ENCODE measurements at places on chromosomes 1 and 21.

GRCh38 chr1:156475568-156476500 lies 24.7 kb downstream of the MEF2D start:
- no peak for DNase-seq

DNA sequence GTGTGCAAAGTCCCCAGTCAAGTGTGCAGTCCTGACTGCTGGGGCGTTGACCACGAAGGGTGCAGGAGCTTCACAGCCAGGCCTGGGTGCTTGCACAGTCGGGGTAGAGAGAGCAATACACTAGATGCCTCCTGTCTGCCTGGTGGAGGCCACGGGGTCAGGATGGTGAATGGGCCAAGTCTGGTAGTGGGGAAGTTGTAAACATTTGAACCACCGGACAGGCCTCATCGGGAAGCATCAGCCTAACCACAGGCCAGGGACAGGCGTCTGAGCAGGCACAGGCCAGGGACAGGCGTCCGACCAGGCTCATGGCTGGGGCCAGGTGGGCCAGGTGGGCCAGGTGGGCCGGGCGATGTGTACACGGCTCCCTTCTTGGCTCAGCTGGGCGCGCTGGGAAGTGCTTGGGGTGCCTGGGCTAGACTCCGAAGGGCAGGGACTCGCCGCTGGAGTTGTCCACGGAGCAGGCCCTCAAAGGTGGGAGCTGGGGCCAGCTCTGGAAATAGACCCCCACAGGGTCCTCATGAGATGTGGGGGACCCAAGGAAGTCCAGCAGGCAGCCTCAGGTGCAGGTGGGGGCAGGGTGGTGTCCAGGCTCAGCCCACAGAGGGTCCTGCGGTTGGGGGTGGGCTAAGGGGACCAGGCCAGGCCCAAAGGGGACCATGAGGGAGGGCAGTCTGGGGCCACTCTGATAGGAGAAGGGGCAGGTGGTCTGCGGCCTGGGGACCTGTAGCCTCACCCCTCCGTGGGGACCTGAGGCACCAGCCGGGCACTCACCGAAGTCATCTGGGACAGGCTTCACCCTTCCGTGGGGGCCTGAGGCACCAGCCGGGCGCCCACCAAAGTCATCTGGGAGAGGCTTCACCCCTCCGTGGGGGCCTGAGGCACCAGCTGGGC lies 15.0 kb downstream of the COL6A1 start:
- DNase-seq, result no peak

DNA sequence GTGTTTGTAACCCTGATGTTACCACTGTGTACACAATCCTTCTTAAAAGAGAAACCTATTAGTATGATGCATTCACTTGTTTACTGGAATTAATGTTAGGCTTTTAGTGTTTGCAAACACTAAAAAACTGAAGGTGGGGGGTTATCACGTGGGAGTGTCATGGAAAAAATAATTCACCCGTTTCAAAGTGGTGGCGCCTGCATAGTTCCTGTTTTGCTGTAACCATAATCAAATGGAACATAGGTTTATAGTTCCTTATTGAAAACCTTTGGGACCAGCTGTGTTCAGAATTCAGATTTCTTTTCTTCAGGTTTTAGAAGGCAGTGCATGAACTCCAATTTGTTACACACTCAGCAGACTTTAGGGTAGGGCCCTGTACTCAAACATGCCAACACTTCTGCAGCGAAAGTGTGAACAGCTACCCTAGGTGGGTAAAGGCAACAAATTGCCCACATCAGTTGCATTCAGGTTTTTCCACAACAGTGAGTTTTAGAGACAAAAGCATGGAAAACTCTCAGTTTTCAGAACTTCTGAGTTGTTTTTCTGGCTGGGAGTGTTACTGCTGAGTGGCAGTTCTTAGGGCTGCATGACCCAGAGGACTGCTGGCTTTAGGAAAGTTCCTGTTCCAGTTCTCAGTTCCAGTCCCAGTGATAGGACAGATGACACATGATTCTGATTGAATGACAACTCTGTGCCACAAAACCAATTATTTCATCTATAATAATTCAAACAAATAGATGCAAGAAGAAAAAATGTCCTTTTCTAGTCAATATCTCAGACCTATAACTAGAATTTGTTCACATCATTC lies 29.1 kb upstream of the IVNS1ABP start:
- peak; percentile 76 for DNase-seq

- peak; percentile 92 for DNase-seq
Measured at GRCh38 chr1:15963968-15964648, 11.8 kb downstream of the ZBTB17 start.

DNA sequence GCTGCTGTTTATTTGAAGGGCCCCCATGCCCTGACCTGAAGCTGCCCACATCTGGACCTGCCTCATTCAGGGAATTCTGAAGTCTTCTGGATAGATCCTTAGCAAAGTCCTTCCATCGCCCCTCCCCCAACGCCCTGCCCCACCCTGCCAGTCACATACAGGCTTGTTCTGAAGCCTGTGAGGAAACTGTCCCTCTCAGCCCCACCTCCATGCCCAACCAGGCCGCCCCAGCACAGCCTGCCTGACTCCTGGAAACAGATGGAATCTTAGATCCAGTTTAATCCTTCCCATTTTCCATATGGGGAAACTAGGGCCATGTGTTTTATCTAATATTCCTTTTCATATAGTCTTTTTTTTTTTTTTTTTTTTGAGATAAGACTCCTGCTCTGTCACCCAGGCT lies 44.5 kb upstream of the GPR37L1 start:
- no peak for DNase-seq

GRCh38 chr1:210687582-210688279 lies 359.0 kb downstream of the HHAT start:
- peak; percentile 2 for DNase-seq

- peak; percentile 56 for DNase-seq
Measured at GRCh38 chr1:154557939-154558719, at the start of gene UBE2Q1. Gene UBE2Q1, minus strand, starts transcription at chr1:154558662. Its CDS starts 109 bp downstream, at chr1:154558553.

GRCh38 chr1:244599937-244600350 lies 53.0 kb upstream of the DESI2 start:
- peak; percentile 97 for DNase-seq

DNA sequence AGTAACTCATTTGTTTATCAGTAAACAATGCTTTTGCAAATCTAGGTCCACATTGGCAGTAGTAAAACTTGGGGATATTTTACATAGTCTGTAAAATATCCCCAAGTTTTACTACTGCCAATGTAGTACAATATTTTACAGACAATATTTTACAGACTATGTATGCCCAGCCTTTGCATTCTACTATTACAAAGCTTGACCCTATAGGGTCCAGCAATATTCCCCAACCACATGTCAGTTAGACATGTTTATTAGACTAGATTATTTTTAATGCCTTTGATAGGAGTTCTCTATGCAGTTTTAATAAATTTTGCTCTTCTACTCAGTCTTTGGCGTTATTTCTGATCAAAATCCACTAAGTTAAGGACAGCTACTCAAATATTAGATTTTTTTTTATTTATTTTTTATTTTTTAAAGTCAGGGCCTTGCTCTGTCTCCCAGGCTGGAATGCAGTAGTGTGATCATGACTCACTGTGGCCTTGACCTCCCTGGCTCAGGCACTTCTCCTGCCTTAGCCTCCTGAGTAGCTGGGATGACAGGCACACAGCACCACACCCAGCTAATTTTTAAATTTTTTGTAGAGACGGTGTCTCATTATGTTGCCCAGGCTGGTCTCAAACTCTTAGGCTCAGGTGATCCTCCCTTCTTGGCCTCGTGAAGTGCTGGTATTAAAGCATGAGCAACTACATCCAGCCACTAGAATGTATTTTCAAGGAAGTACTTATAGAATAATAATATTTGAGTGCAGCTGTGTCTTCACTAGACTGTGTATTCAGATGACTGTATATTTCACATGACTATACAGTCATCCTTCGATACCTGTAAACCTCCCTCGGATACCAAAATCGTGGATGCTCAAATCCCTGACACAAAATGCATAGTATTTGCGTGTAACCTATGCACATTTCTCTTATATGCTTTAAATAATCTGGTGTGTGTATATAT lies 19.8 kb downstream of the MIER1 start:
- DNase-seq, result peak; percentile 31

DNA sequence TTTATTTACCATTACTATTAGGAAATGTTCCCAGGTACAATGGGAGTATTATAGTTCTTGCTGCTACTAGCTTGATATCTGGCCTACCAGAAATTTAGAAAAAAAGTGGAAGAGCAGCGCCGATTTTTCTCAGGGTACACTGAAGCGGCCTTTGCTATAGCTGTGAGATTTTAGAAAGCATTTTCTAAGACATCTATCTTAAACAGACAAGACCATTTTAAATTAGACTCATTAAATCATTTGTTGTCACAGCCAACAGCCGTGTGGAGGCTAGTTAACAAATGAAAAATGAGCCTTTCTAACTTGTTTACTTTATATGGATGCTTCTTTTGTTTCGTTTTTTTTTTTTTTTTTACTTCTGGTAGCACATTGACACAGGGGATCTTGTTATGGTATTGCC lies 183.2 kb upstream of the ZRANB2 start:
- DNase-seq, result no peak

DNA sequence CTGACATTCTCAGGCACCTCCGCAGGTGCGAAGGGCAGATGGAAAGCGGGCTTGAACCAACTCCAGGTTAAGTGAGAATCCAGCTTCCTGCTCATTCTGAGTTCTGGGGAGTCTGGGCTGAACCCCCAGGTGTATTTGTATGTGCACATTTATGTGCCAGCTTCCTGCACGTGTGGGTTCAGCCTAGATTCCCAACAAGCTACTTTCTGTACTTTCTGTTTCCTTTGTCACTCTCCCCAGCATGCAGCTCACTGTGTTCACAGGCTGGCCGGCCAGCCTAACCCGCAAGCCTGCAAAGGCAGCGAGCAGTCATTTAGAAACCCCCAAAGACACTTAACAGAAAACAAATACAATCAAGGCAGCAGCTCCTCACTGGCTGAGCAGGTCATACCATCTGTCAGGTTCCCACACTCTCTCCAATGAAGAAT lies 1.3 kb upstream of the IL19 start:
- DNase-seq, result no peak

DNA sequence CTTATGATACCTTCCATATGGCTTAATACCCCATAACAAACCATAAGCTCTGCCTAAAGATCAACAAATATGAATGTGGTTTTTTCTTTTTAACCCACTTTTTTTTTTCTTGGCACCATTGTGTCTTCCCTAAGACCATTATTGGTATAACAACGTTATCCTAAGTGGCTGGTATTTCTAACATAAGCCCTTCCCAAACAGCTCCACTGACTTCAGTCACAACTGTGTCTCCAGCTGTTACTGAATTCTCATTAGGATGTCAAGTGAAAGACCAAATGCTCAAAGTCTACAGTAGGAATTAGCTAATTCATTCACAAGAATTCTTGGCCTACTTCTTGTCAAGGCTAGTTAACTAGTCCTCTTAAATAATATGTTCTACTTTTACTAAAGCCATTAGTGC lies 4.2 kb upstream of the RXRG start:
- no peak for DNase-seq

All from inflammatory macrophage treated with lipopolysaccharide for 4 hours (primary cell).